ENCODE measurements at places on chromosomes 3 and 15. TPM values are rescaled to one million over a fixed set of nuclear protein-coding genes. Genes with fewer than 3 reads are reported as not detected.

ST8SIA2 gene
- polyA plus RNA-seq = 26.7 TPM

ATP8B4 gene
- polyA plus RNA-seq = 5.4 TPM

UQCC5 gene
- 21.9 TPM for polyA plus RNA-seq

DNA sequence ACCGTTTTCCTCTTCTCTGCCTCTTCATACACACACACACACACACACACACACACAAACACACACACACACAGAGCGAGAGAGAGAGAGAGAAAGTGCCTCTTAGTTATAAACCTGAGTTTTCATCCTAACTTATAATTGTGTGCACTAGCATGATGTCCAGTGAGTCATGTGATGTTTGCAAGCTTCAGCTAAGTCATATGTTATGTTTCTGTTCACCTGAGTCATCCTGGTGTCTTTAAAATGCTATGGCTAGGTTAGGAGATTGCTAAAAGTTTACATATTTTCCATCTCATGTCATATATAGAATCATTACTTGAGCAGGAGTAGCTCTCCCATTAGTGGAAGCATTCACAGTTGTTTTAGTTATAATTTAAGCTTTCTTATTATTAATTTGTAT, 155.8 kb downstream of the EPHA6 start:
- no peak for DNase-seq

GRCh38 chr3:194860725-194861124, 175.0 kb downstream of the FAM43A start:
- DNase-seq = no peak

- DNase-seq = no peak
These were observed 7.5 kb downstream of the CMSS1 start for GRCh38 chr3:99825004-99825640.

- DNase-seq = no peak
These were observed 23.1 kb downstream of the POC1A start for GRCh38 chr3:52130966-52131622.

GRCh38 chr3:142152384-142152783, 3.0 kb upstream of the TFDP2 start:
- no peak for DNase-seq

GRCh38 chr3:32347343-32348125, 44.1 kb upstream of the CMTM7 start:
- no peak for DNase-seq

DNA sequence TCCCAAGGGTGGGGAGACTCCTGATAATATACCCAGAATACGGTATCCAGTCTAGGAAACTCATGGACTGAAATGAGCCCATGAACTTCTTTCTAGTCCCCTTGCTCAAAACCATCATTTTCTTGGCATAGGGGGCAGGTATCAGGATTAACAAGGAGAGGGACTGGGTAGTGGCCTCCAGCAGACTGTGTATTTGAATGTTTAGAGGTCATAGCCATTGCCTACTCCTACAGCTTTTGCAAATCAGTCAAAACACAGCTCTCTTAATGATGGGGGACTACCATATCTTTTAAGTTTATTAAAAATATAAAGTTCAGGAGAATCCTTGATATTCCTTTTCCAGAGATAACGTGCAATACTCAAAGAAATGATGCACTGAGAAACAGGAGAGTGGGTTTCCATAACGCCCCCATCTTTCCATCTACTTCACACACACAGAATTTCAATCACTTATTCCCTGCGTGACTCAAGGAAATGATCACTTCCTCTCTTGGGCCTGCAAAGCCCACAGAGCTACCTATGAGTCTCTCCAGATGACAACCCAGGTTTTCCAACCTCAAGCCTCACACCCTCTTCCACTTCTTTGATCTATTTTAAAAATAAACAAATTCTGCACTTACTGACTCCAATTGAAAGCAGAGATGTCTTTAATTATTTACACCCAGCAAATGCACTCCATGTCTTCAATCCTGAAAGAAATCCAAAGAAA, 584.0 kb upstream of the LMCD1 start:
- DNase-seq = no peak

GRCh38 chr3:88058306-88058580, 562 bp downstream of the CGGBP1 start:
- no peak for DNase-seq

DNA sequence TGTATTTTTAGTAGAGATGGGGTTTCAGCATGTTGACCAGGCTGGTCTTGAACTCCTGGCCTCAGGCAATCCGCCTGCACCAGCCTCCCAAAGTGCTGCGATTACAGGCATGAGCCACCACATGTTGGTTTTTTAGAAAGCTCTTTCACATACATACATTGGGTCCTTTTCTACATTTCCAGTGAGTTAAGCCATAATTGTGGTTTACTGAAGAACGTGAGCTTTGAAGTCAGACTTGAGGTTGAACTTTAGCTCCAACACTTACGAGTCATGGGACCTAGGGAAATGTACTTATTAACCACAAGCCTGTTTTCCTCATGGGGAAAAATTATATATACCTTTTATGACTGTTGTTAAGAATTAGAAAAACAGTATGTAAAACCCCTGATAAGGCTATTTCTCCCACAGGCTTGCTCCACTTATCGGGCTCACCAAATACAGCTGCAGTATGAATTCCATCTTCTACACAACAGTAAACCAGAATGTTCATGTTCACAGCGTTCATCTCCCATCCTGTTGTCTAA, 39.0 kb downstream of the GPR160 start:
- DNase-seq = no peak

DNA sequence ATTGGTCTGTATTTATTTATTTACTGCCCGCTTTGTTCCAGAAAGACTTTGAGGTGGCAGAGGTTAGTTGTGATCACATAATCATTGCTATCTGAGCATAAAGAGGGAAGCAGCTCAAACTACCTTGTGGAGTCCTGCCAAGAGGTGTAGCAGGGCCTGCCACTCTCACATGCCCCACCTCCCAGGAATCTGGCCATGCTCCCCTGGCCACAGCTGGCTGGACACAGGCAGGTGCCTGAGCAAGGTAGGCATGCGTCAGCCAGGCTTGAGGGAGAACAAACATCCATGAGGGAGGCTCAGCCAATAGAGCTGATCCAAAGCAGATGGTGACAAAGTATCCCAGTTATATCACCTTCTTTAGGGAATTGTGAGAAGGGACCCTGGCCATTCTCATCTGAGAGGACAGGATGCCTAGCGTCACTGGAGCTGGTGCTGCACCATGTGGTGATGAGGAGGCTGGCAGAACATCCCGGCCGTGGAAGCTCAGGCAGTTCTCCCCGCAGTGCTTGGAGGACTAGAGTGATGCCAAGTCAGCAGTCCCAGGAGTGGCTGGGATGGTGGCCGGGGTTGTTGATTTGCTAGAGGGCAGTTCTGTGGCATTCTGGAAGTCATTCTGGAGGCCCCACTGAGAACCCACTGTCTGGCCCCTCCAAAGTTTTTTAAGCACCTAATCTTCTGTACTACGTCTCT, 6.8 kb upstream of the POLG start:
- no peak for DNase-seq

DNA sequence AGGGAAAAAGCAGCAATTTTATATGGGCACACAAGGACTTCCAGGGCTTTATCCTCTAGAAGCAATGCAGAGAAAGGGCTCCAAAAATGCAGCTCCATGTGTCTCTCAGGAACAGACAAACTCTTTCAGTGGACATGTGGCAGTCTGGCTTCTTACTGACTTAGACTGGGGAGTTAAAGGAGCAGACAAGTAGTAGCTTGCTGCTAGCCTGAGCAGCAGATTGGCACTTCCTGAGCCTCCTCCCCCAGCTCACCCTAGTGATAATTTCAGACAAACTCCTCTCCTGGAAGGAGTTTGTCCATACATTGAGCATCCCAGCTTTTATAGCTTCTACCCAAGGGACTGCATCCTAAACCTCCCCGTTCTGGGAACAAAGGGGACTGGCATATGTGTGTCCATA, 101.7 kb upstream of the MANF start:
- no peak for DNase-seq

GRCh38 chr3:44048196-44048924, 193.3 kb upstream of the TOPAZ1 start:
- no peak for DNase-seq

DNA sequence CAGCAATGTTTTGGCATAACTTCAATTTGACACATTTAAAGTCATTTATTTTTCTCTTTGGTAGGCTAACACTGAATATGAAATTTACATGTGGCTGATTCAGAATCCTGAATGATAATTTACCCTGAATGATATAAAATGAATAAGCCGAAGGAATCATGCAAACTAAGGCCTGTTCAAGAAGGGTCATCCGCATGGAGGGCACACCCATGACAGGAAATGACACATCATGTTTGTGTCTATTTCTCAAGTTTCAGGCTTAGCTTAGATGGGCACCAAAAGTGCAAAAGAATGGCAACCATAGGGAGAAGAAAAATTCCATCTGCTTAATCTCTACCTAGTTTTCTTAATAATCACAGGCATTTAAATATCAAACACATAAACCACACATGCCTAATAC, 141.5 kb downstream of the DUT start:
- no peak for DNase-seq

DNA sequence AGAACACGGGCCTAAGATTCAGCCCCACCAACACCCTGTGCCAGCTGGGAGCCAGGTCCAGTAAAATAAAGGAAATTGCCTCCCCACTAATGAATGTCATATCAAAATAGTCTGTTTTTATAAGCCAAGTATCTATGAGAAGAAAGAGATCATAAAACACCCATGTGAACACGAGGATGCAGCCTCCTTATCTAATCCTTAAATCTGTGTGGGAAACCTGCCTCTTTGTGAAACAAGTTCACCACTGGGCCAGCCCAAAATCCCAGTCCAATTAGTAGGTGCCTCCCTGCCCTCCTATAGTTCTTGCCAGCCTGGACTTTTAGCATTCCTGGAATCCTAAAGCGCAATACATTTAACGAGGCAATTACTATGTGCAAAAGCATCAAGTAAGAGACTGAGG, 42.0 kb downstream of the SCAPER start:
- no peak for DNase-seq

GRCh38 chr15:55784286-55784685, 41.3 kb upstream of the PRTG start:
- DNase-seq = no peak

- DNase-seq = no peak
These were observed 59.1 kb downstream of the TRIM42 start for GRCh38 chr3:140736863-140737460.

DNA sequence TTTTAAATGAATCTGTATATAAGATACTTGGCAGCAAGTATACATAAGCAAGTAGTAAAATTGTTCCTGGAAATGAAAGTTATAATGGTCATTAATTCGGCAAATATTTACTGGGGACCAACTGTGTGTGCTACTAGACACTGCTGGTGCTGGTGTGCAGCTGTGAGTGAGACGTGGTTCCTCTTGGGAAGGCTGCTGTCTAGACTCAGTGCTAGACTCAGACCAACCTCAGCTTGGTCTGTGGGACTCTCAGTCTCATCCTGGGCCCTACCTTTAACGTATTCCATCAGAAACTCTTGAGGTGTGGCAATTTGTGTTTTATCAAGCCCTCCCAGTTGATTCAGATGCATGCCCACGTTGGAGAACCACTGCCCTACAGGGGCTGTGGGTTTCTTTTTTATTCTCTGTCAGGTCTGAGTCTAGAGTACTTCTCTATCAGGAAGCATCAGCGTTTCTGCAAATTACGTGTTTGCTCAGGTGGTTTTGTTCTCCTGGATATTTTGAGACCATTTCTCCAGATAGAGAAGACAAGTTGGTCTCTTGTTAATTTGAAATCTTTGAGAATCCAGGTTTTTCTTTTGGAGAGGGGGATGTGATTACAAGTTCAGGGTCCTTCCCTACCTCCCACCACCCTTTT, 6.8 kb downstream of the TLNRD1 start:
- DNase-seq = no peak

DNA sequence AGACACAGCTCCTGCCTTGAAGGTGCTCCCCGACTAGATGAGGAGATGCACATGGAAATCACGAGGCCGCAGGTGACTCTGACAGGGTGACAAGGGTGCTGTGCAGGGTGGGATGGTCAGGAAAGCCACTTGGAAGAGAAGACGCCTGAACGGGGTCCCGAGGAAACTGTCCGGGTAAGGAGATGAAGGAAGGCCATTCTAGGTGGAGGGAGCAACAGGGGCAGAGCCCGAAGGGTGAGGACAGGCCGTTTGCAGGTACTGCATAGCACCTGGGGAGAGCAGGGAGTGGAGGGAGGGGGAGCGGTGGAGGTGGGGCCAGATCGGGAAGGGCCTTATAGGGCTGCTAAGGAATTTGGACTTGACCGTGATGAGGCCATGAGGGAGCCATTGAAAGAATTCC, 105.6 kb upstream of the DLG1 start:
- no peak for DNase-seq

Measured in spinal cord (tissue), 10 donors.